ENCODE measurements at places on chromosomes 5 and 9.

DNA sequence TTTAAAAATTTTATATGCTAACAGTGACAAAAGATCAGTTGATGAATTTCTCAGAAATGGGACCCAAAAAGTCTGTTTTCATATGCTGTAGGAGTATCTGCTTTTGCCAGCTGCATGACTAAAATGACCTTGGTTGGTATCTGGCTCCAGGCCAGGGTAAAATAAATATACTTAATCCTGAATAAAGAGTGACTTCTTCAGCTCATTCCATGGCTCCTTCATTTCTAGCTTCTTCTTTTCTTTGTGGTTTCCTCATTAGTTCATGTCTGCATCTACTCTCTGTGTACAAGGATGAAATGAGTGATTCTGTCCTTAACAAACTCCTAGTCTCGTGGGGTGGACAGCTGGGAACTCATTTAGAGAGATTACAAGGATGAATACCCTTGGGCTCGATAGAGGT lies 36.0 kb downstream of the RCL1 start:
- no peak for DNase-seq

DNA sequence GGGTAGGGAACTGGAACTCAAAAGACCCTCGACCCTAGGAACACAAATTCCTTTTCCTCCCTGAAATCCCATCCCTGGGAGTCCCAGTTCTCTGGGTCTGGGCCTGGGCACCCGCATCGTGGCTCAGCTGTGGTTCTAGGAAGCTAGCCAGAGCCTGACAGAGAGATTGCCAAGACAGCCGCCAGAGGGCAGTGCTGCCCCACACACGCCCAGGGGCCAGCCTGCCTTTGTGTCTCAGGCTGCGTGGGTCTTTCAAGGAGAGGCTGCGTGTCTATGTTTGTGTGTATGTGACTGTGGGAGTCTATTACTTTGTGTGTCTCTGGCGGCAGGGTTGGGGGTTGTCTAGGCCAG lies 32.0 kb upstream of the TTLL11 start:
- no peak for DNase-seq

DNA sequence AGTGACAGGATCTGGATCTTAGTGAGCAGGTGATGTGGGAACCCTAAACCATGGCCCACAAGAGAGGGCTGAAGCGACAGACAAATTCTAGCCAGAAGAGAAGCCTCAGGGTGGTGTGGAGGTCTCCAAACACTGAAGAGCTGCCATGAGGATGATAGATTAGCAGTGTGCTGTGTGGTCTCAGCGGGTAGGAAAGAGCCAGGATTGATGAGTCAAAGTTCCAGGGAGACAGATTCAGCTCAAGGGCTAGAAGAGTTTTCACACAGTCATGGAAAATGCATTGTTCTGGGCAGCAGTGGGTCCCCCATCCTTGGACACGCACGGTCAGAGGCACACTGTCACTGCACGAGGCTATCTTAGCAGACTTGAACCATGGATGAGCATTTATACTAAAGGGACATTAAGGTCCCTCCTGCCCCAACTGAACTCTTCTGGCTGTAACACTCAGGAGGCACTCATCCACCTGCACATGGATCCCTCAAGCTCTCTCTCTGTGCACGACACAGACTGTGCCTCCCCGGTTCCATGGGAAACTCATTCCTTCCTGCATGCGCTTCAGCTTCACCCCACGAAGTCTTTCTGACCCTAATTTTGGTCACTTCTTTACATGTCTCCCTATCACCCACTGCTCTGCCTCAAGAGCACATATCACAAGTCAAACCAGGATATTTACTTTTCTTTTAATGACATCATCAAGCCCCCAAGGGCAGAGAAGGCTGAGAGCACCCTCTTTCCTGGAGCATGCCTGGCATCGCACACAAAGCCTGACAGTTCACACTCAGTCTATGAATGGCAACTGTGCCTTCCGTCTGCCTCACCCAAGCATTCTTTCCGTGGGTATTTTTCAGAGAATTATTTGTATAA lies 84.8 kb downstream of the TLE1 start:
- no peak for DNase-seq

DNA sequence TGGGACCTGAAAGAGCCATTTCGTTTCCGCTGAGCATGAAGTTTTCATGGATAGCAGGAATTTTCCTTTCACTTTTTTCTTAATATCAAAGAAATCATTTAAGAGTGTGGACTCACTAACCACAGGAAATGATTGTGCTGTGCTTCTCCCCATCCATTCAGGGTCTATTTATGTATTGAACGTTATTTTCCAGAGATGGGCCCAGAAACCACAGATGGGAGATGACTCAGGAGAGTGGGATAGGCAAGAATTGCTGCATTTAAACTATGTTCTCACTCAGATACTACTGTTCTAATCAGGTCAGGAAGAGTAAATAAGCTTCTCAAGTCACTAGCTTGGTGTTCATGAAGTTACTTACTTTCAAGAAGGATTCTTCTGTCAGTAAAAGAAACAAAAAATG lies 763.8 kb downstream of the DTWD2 start:
- no peak for DNase-seq

Measured in cortex of kidney (tissue), 1 donor.